ENCODE measurements at places on chromosomes 4 and X.

DNA sequence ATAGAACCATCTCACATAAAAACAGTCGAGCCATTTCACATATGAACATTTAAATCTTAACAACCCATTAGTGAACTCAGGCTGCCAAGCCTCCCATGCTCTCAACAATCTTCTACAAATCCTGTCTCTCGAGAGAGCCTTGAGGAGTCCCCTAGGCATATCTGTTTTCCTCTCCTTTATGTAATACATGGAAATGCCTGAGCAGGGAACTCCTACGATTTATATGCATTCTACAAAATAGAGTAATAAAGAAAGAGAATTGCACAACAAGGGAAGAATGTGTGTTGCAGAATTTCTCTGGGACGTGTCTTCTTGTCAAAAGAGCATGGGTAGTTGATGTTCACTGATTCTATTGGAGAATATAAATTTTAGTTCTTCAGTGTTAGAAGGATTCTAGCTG is 101.8 kb upstream of the VCX2 start:
- DNase-seq: no peak

DNA sequence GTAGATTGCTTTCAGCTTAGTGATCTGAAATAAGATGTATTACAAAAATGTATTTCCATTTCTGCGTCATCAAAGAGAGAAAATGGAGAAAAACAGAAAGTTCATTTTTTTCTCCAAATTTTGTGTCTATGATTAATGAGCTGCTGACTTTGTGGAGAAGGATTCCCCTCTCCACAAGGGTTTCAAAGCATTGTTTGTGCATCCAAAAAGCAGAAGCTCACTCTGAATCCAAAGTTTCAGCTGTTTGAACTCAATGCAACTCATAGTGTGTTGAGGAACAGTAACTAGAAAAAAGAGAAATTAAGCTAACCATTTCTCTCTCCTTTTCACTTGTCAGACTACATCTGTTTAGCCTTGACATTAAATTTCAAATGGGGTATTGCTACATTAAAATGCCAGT is 62.9 kb upstream of the SLC7A11 start:
- no peak for DNase-seq

DNA sequence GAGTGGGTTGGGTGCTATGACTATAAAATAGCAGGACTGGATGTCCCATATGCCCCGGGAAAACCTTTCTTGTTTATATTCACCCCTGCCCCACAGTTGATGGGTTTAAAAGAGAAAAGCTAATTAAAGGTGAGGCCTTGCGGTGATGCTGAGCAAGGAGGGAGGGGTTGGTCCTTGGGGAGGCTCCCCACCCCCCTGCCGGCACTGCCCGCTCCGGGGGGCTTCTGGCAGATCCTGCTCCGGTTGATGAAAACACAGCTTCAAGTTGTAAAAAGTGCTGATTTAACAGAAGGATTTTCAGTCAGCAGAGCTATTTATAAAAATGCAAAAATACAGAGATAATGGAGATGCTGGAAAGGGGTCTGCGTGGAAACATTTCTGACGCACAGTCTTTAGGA is 68.6 kb downstream of the MTMR1 start:
- no peak for DNase-seq

DNA sequence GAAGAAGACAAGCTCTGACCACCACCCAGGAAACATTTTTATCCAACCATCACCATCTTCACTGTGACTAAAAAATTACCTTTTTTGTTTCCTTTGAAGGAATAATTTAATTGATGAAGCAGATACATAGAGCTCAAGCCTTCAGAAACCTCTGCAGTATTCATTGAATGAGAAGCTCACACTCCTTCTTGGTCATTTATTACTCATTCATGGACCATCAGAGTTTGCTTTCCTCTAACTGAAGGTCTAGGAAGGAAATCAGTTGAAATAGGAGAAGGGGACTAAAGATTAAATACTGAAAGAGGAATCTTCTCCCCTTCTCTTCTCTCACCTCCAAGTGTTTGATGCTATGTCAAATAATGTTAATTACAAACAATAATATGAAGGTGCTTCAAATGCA is 290.6 kb upstream of the KLF3 start:
- no peak for DNase-seq

GRCh38 chr4:32396507-32397070 is 1676.4 kb downstream of the PCDH7 start:
- no peak for DNase-seq

DNA sequence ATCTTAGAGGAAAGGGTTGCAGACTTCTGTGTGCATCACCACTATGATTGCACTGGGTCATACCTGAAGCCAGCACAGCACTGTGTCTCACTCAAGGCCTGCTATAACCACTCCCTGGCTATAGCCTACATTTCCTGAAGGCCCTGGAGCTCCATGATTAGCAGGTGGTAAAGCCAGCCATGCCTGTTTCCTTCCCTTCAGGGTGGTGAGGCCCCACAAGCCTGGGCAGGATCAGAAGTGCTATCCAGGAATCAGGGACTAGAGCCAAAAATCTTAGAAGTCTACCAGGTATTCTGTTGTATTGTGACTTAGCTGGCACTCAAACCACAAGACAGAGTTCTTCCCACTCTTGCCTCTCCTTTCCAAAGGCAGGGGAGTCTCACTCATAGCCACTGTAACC is 734.6 kb downstream of the GLUD2 start:
- no peak for DNase-seq

GRCh38 chr4:128565565-128566186 is 243.8 kb upstream of the JADE1 start:
- DNase-seq: peak; percentile 75

All from hematopoietic multipotent progenitor cell treated with erythropoietin and hydrocortisone succinate and interleukin-3 and kit ligand, for 4 days (in vitro differentiated cells).